CD4-positive, alpha-beta T cell treated with Interferon gamma for 1 hour (primary cell): ENCODE measurements at places on chromosomes 7 and 10.

DNA sequence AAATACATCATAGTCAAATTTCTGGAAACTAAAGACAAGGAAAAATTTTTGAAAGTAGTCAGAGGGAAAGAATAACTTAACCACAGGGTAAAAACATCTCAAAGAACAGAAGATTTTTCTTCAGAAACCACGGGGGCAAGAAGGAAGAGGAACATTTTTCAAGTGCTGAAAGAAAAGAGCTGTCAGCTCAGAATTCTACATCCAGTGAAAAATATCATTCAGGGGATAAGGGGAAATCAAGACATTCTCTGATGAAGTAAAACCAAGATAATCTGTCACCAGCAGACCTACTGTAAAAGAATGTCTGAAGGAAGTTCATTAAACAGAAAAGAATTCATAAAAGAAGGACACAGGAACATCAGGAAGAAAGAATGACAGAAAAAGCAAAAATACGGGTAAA lies 111.2 kb upstream of the TMEM72 start:
- no peak for DNase-seq

DNA sequence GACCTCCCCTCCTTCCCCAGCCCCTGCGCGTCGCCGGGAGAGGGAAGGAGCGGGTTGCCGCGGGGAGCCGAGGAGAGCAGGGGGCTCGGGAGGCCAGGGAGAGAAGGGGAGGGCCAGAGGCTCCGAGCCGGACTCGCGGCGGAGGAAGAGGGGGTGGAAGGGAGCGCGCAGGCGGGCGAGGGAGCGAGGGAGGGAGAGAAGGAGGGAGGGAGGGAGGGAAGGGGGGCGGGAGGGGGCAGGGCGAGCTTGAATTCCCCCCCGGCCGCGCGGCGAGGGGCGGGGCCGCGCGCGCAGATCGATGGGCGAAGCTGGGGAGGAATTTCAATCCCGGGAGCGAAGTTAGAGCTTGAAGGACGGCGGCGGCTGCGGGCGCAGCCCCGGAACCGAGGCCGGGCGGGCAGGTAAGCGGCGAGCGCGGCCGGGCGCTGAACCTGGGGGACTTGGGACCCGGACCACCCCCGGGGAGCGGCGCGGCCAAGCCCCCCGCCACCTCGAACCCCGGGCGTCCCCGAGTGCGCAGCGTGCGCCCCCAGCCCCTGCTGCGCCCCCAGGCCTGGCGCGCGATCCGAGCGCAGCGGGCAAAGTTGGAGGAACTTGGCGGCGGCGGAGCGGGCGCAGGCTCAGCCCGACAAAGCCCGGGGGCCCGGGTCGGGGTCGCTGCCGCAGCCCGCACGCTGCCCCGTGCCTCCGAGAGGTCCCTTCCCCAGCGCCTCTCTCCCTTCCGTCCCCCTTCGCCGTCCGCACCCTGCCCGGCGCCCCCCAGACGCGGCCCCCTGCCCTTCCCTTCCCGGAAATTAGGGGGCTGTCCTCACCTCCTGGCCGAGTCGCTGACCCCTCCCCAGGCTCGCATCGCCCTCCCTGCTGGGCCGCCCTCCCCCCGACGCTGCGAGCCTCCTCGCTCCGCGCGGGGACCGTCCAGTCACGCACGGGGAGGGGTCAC lies at the start of gene ELFN1:
Gene ELFN1 (plus strand): TSS at position 324 of the 940 bp plus-strand sequence. CDS start 74,320 bp downstream, outside the sequence.
- no peak for DNase-seq

DNA sequence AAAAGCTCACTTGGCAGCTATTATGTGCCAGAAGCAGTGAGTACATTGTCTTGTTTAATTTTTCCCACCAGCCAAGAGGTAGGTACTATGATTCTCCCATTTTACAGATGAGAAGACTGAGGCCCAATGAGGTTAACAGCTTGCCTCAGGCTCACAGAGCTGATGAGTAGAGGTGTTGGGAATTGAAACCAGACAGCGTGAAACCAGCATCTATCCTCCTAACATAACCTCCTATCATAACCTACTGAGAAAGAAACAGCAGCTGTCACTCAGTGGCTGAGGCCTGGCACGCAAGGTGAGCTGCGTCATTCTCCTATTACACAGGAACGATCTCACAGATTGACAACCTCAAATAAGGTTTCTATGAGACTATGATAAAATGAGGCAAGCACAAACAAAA lies 6.2 kb downstream of the PYROXD2 start:
- DNase-seq = no peak

DNA sequence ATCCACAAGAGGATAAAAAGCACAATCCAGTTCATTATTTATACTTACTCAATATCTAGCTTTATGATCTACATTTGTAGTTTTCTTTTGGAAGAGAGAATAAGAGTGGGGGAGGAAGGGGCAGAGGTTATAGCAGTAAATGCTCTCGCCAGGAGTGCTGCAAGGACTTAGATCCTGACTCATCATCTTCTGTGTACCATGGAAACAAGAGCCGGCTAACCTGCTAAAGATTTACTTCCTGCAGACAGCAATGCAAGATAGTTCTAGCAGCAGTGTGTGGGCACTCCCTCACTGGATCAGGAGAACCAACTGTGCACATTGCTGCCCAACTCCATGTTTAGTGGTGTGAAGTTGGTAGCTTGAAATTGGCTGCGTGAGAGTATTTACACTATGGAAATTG lies 47.7 kb upstream of the TRIL start:
- DNase-seq = no peak

DNA sequence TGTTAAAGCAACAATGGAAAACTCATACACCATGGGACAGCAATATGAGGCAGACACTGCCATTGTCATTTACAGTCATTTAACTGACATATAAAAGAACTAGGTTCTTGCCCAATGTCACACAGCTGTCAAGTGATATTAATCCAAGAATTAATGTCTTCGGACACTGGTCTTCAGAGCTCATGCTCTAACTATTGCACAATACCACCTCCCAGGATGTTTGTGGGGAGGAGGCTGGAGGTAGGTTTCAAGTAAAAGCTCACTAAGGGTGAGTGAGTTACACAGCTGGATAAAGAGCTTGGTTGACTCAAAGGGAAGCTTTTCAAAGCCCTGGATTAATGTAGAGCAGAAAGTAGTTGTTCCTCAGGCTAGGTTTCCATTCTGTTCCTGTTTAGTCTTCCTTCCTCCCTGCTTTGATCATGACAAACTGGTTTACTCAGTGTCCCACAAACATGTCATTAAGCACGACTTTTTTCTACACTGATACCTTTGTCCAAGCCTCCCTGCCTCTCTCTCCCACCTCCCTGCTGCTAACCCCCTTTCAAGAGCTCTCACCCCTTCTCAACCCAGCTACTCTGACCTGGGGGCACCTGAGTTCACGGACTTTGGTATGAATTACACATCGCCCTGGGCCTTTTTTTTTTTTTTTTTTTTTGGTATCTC lies 987 bp upstream of the EXOC6 start:
- DNase-seq = no peak

DNA sequence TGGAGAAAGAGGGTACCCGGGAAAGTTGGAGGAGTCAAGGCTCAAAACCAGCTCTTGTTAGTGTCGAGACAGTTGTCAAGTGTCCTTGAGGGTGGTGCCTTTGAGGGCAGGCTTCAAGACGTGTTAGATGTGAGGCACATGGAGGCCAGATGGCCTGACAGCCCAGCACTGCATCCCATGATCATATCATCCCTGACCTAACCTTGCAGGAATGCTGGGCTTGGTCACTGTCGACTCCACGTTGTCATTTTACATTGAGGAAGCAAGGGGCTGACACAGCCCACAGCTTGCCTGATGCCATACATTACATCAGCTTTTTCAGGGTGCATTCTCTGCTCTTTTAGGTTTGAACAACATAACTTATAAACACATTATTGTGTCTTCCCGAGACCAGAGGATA lies 114.1 kb downstream of the ABCA13 start:
- no peak for DNase-seq

- no peak for DNase-seq
Measured at GRCh38 chr10:60382946-60383681, 6.6 kb downstream of the ANK3 start.

DNA sequence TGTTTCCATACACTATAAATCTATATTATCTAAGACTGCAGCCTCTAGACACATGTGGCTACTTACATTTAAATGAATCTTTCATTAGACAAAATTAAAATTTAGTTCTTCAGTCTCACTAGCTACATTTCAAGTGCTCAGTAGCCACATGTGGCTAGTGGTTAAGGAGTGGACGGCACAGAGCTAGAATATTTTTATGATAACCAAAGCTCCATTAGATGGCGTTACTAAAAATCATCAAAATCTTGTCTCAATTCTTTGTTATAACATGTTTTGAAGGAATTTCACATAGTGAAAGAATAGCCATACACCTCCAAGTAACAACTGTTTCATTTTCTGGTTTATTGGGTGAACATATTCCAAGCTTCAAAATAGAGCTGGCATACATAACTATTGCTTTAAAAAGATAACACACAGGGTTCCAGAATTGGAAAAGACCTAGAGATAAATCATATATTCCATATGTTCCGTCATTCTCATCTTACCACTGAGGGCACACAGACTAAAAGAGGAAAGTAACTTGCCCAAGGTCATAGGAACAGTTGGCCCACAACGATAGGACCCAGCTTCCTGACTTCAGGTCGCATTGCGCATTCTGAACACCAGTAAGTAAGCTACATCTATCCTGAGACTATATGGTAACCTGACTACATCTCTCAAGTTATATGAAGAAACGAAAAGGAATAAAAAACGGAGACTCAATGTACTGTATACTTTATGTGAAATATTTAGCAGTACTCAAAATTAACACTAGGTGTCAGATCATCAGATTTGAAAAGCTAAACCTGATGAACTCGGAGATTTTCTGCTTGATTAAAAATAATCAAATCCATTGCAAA lies 66.6 kb downstream of the CAV1 start:
- no peak for DNase-seq

DNA sequence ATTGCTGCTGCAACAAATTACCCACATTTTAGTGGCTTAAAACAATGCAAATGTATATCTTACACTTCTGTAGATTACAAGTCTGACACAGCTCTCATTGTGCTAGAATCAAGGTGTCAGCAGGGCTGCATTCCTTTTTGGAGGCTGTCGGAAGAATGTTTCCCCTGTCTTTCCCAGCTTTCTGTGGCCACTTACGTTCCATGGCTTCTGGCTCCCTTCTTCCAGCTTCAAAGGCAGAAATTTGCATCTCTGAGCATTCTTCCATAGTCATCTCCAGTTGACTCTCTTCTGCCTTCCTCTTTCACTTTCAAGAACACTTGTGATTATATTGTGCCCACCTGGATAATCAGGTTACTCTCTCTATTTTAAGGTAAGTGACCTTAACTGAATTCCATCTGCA lies 125.3 kb downstream of the GPR158 start:
- no peak for DNase-seq

DNA sequence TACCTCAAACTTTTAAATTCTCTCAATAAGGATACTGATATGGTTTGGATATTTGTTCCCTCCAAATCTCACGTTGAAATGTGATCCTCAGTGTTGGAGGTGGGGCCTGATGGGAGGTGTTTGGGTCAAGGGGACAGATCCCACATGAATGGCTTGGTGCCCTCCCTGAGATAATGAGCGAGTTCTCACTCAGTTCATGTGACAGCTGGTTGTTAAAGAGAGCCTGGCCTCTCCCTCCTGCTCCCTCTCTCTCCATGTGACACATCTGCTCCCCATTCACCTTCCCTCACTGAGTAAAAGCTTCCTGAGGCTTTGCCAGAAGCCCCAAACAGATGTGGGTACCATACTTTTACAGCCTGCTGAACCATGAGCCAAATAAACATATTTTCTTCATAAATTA lies 19.2 kb downstream of the ABCB4 start:
- no peak for DNase-seq

DNA sequence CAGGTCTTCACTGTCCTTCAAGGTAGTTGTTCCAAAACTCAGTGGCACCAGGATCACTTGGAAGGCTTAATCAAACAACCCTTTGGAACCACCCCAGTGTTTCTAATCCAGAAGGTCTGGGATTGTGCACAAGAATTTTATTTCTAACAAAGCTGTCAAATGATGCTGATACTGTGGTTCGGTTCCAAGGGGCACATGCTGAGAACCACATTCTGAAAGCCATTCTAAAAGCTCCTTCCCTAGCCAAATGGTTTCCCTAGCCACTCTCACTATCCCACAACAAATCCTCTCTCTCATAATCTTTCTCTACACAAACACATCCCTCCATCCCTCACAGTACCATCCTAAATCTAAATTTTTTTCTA lies 52.1 kb downstream of the MACC1 start:
- no peak for DNase-seq

DNA sequence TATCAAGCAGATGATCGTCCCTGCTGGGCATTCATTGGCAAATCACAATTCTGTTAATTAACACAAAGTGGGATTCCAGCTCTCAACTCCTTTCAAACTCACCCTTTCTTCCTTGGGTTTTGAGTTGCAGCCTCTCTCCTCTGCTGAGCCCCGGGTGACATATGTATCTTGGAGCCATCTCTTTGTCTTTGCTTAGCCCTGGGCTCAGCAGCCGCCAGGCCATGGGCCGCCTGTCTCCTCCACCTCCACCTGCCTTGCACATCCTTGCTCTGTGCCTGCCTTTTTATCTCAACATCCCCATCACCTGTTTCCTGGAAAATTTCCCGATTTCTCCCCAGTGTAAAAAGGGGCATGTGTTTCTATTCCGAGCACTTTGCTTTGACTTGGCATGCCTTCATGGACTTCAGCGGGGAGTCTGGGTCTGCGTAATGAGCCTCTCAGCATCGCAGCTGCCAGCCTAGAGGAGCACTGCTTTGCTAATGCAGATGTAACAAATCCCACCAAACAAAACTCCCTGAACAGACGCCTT lies 141.3 kb upstream of the AGK start:
- no peak for DNase-seq

- no peak for DNase-seq
Measured at GRCh38 chr7:42274053-42274452, 37.0 kb upstream of the GLI3 start.

DNA sequence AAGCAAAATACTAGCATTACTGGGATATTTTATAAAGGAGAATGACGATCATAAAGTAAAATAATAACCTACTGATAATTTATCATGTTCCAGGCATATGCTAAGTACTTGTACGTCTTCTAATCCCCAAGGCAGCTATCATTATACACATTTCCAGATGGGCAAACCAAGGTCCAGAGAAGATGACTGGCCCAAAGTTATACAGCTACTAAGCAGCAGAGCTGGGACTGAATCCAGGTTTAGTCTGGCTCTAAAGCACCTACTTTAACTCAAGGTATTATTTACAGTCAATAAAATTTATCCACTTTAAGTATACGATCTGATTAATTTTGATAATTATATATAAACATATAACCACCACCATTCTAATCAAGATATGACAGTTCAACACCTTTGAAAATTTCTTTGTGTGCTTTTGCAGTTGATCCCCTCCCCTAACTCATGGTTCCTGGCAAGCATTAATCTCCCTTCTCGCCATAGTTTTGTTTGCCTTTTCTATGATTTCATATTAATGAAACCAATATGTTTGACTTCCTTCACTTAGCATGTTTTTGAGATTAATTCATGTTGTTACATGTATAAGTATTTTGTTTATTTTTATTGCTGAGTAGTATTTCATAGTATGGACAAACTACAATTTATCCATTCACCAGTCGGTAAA lies 126.7 kb downstream of the CPEB3 start:
- DNase-seq = no peak

- no peak for DNase-seq
Measured at GRCh38 chr10:17781856-17782255, 27.3 kb upstream of the MRC1 start.

GRCh38 chr7:12831024-12831423 lies 143.6 kb downstream of the ARL4A start:
- no peak for DNase-seq

- DNase-seq = no peak
Measured at GRCh38 chr10:11482306-11482705, 129.1 kb downstream of the USP6NL start.

GRCh38 chr7:1473864-1474512 lies 14.7 kb upstream of the MICALL2 start:
- DNase-seq = peak; percentile 81
